Fibroblast of skin of back (primary cell): ENCODE measurements at places on chromosomes 7 and 10.

GRCh38 chr10:122331100-122331499, 43.4 kb upstream of the PLEKHA1 start:
- no peak for DNase-seq

- DNase-seq, result peak; percentile 48
These were observed 389.0 kb upstream of the PODXL start for GRCh38 chr7:131945313-131945911.

DNA sequence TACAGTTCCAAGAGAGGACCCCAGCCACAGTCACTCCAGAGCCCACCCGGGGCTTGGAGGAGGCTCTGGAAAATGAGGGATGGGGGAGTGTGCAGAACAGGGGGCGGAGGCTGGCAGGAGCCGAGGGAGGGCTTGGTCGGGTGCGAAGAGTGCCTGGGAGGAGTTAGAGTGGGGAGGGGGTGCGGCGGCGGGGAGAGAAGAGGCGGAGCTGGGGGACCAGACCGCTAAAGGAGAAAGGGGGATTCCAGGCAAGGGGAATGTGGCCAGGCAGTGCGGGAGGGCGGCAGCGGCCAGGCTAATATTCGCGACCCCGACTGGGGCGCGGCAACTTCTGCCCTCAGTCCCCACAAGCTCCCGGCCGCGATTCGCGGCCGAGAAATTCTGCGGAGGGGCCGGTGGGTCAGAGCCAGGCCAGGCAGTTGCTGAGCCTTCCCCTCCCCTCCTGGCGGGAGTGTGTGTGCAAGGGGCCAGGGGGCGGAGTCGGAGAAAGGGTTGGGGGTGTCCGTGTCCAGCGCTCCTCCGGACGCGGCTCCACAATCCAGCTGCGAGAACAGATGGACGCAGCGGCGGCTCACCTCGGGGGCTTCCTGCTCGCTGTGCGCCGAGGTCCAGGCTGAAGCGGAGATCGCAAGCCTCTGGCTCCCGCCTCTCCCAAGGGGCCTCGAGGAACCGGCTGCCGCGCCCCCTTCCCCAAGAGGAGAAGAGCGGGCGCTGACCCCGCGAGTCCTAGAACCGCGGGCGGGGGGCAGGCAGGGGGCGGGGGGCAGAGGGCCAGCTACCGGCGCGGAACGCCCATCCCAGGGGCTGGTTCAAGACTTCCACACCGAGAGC, 612 bp upstream of the SLC18A3 start:
- no peak for DNase-seq

- no peak for DNase-seq
These were observed 509.5 kb upstream of the CELF2 start for GRCh38 chr10:10508211-10508610.

GRCh38 chr7:94483843-94484242, 25.8 kb upstream of the CASD1 start:
- no peak for DNase-seq

DNA sequence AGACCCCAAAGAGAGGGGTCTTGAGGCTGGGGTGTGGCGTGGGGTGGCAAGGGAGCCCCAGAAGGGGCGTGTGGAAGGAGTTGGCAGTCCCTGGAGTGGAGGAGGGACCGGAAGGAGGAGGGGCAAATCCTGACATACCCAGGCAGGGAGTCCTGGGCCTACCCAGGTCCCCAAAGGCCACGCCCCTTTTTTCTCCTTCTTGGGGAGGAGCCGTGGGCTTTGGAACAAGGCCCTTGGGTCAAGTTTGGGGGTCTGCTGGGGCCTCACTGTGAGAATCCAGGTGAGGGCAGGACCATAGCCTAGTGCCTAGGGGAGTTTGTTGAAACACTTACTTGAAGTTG, 1.2 kb upstream of the SMARCD3 start:
- DNase-seq, result peak; percentile 78

DNA sequence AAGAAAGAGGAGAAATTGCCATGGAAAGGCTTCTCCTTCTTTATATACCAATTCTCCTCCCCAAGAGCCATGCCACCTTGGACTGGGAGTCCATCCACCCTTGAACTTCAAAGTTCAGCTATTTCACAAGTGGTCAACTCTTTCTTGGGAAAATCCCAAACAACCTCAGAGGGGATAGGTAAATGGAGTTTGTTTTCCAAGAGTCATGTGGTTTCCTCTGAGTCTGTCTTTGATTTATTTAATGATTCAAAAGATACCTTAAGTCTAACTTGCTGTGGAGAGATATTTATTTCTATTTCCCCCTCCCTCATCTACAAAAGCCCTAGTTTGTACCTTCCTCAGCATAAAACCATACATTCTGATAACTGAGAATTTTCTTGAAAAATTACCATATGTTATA, 758.6 kb upstream of the IGFBP3 start:
- DNase-seq, result no peak

DNA sequence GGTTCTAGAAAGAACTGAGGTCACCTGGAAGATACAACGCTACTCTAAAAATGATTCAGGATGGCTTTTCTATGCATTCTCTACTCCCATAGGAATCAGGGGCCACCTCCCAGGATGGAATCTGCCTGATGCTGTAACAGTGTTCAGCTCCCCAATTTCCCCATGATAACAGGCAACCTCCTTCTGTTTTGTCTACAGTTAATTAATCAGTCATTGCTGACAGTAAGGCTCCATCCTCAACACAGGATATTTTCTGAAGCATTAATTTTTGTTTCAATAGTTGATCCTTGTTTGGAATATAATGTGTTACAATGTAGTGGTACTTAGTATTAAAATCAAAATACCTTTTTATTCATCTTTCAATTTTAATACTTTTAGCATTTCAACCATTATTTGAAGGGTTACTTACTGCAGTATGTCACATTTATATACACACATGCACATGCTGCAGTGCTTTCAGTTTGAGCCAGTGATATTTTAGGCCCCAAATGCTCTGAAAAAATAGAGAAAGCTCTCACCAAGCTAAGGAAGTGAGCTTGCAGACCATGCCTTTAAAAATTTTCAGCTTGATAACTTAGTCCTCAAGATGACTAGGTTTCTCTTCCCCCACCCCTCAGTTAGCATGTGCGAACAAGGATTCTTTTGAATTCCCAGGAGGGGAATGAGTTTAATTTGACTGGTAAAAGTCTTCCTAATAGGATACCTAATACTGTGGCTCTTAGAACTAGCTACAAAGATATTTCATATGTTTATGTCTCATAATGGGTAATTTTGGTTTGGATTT, 592 bp upstream of the PIK3CG start:
- peak; percentile 7 for DNase-seq

- no peak for DNase-seq
These were observed 59.8 kb upstream of the ANTXRL start for GRCh38 chr10:46226900-46227558.

DNA sequence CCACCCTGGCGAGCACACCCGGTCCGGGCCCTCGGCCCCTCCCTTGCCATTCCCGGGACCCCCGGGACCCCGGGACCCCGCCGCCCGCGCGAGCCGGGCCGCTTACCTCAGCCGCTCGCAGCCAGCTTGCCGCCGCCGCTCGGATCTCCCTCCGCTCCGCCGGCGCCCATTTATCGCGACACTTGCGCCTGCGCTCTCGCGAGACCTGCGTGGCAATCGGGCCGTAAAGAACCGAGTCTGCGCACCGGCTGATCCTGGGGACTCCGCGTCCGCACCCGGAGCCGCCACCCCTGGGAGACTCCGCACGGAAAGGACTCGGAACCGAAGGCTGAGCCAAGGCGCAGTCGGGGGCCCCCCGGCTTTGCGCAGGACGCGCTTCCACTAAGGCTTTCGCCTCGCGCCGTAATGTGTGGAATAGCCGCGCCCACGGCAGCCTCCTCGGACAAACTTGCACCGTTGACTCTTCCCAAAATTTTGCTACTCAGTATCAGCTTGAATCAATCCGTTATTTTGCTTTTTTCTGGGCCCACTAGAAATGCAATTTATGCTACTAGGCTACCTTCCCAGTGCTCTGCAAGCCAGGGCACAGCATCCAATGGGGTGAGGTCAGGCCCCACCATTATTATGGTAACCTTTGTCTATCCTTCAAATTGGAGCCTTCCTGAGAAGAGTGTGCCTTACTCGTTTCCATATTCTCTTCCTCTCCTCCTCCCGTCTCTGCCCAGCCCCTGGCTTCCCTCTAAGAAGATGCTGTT, at the start of gene MAD1L1:
Gene MAD1L1 (minus strand): TSS at position 180 of the 755 bp plus-strand sequence. CDS start 2,812 bp downstream, outside the sequence.
- DNase-seq, result peak; percentile 88

DNA sequence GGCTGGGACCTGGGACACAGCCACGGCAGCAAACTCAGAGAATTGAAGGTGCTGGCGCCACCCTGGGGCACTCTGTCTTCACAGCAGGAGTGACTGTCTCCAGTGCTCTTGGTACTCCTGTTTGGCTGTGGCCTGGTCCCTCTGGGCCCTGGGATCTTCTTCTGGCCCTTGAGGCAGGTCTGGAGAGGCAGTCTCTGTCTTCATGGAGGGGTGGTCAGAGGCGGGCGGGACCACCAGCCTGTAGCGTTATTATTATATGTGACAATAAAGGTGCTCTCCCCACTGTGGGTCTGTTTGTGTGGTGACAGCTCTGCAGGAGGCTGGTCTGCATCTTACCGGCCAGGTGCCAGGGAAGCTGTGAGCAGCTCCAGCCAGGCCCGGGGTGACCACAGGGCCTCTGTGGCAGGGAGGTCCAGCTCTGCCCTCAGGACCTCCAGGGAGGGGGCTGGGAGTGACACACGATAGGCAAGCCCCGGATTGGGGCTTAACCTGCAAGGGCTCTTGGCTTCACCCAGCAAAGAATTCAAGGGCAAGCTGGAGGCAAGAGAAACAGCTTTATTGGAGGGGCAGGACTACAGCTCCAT, 70.3 kb downstream of the MYL10 start:
- no peak for DNase-seq

- no peak for DNase-seq
These were observed 36.6 kb downstream of the GTF2IRD1 start for GRCh38 chr7:74489997-74490945.

GRCh38 chr10:106392778-106393177, 771.7 kb downstream of the SORCS1 start:
- DNase-seq, result no peak

GRCh38 chr7:83452256-83452655, 196.7 kb downstream of the SEMA3E start:
- no peak for DNase-seq

DNA sequence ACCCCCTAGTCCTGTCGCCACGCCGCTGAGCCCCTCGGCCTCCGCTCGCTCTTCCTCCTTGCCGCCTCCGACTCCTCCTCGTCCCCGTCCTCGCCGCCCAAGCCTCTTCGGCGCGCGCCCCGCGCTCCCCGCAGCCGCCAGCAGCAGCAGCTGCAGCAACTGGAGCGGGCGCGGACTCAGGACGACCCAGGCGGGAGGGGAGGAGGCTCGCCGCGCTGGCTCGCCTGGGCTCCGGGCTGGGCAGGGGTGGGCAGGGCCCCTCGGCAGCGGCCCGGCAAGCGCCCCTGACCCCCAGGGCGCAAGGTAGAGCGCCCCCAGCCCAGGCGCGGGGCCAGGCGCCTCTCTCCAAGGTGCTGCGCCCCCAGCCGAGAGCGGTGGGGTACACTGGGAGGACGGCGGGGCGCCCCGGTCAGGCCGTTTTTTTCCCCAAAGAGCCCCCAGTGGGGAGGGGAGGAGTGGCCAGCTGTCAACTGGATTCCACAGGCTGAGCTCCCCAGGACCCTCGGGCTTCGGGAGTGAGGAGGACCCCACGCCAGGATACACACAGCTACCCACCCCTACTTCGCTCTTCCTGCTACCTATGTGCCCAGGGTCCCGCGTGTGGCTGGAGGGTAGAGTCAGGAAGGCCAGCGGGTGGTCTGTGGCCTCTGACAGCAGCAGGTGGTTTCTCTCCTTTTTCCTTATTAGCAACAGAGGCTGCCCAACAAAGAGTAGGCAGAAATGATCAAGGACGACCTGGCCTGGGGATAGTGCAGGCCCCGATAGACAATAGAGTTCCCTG, 903 bp upstream of the KCNMA1 start:
- peak; percentile 60 for DNase-seq

DNA sequence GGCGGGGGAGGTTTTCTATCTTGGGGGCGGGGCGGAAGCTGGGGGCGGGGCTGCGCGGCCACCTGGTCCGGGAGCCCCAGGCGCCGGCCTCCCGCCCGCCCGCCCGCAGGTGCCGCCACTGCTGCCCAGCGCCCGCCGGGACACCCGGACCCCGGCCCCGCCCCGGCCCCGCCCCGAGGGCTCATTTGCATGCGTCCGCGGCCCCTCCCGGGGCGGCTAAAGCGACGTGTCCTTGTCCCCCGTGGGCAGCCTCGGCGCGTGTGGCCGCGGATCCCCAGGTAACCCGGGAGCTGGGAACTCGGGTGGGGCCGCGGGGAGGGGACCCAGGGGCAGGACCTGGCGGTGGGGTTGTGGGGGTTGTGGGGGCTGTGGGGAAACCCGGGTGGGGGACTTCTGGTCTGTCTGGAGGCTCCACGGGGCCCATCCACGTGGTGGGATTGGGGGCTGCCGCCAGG, at the start of gene BHLHA15:
Gene BHLHA15 (plus strand): TSS at position 219 of the 455 bp plus-strand sequence. CDS start 871 bp downstream, outside the sequence.
- DNase-seq, result no peak

DNA sequence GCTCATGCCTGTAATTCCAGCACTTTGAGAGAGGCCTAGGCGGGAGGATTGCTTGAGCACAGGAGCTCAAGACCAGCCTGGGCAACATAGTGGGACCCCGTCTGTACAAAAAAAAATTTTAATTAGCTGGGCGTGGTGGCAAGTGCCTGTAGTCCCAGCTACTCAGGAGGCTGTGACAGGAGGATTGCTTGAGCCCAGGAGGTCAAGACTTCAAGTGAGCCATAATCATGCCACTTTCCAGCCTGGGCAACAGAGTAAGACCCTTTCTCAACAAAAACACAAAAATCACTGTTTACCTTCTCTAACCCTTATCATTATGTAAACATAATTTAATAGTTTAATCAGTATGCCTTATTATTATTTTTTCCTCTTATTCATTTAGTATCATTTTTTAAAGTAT, 44.5 kb downstream of the GBF1 start:
- no peak for DNase-seq

DNA sequence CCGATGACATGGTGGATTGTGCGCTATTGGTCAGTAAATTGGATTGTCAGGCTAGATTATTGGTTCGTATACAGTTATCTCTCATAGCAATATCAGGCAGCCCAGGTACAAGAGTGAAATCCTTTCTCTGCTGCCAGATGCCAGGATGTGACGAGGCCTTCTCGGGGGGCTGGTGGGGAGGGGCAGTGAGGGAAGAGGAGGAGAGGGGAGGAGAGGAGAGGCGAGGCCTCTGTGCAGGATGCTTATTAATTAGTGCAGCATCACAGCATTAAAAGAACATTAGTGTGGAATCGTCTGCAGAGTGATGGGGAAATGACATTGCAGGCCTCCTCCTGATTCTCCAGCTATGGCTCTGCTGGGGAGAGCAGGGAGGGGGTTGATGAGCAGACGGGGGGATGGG, 30.5 kb upstream of the SLF2 start:
- DNase-seq, result no peak

GRCh38 chr7:2523941-2524807, 4.6 kb downstream of the LFNG start:
- peak; percentile 71 for DNase-seq

GRCh38 chr10:83193026-83193425, 946.3 kb upstream of the GHITM start:
- DNase-seq, result no peak
